ENCODE measurements at places on chromosomes 6 and 20. TPM values are rescaled to one million over a fixed set of nuclear protein-coding genes. Genes with fewer than 3 reads are reported as not detected.

Gene CABLES2
- 7.0 TPM for total RNA-seq

Gene KCNK17
- total RNA-seq: not detected

Gene ATXN1
- 191 TPM for total RNA-seq

Gene CRISP3
- total RNA-seq: not detected

Gene EPHA7
- total RNA-seq: not detected

Gene SYCP2L
- not detected for total RNA-seq

Gene SLC32A1
- not detected for total RNA-seq

Gene ABHD16B
- total RNA-seq: not detected

Gene ELOVL4
- not detected for total RNA-seq

Gene TRIM27
- 23.5 TPM for total RNA-seq

Gene MMP24
- total RNA-seq: not detected

Gene MTFR2
- 3.7 TPM for total RNA-seq

- DNase-seq: no peak
Measured at GRCh38 chr20:1368448-1369199, 24.2 kb downstream of the FKBP1A start.

DNA sequence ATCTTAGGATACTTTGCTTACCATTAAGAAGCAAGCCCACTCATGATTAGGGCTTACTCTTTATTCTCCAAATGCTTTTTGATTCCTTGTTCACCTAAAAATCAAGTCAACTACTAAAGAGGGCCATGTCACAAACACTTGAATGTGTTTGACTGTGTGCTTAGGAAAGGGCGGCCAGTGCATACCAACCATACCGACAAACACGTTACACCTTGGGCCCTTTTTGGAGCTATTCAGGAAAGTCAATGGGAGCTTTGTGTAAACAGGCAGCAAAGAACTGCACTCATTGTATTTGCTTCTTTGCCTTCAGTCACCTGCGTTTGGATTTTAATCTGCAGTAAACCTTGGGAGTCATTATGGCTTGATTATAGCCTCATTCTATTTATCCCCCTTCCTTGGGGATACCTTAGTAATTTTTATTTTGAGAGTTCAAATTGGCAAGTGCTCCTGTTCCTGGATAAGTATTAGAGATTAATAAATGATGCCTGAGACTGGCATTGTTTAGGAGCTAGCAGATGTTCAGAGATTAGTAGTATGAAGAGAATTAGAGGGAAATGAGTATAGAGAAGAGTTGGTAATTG is 102.6 kb upstream of the HDGFL1 start:
- DNase-seq: no peak

DNA sequence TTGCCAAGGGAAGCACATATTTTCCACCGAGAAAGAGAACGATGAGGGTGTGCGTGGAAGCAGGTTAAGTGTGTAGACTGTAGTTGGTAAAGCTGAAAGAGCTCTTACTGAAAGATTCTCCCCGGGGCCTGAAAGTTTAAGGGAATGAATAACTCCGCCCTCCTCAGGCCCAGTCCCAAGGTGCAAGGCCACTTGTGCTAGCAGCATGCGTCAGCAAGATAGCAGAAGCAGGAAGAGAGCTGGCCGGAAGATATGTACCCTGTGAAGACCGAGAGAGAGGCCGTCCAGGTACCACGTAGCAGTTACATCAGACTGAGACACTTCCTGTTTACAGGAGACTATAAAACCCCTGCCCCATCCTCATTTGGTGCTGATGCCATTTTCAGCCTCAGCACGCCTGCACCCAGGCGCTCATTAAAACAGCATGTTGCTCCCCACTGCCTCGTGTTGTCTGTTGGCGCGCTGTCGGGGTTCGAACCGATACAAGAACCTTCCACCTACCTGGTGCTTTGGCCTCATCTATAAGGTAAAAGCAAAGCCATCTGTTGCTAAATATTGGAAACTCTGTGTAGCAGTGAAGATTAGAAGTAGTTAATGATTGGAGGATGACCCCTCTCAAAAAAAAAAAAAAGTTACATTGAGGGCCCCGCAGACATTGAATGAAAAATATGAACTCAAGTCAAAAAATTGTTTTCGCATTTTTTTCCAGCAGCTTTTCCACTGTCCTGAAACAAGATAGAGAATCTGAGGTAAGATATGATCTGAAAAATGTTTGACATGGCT is 18.6 kb upstream of the FAM135A start:
- DNase-seq: peak; percentile 7

DNA sequence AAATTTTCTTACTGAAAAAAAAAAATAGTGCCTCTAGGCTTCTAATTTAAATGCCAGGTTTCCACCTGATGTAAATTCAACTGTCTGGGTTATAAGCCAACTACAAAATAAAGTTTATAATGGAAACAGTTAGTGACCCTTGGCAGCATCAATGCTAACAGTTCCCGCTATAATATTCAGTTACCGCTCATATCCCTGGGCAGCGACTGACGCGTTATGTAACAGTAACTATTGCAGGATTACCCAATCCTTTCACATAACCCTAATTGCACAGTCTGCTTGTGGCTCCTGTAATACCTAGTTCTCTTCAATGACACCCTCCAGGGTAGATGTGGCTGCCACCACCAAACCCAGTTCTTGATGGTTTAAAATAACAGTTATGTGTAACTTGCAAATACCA is 208.6 kb downstream of the MOXD1 start:
- DNase-seq: no peak

- DNase-seq: peak; percentile 83
Measured at GRCh38 chr20:481167-481566, 18.8 kb upstream of the TBC1D20 start.

- no peak for DNase-seq
Measured at GRCh38 chr20:20450521-20450920, 82.6 kb downstream of the INSM1 start.

DNA sequence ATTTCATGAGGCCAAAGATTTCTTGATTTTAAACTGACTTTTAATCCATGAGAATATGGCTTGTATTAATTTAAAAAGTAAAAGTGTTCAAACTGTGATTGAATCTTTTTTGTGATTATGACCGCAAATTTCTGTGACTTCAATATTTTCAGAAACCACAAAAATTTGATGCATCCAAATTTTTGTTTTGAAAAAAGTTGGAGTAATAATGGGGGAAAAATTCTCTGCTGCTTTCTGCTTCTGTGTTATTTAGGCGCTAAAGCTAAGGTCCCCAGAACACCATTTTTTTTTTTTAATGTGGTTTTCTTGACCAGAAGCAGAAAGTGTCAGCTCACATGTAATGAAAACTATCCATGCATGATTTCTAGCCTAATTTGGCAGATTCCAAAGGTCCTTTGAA is 65.3 kb downstream of the GRIK2 start:
- no peak for DNase-seq

DNA sequence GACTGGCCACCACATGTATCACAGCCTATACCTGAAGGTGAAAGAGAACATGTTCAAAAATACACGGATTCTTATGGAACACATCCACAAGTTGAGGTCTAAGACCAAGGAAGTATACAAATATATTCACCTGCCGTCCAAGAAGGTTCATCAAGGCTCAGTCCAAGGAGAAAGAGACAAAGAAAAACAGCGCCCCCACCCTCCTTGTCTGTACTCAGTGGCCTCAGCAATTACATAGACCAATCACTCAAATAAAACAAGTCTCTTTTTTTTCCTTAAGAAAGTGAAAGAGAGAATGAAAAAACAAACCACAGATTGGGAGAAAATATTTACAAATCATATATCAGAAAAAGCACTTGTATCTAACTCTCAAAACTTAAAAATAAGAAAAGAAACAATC is 19.5 kb downstream of the CPXM1 start:
- no peak for DNase-seq

DNA sequence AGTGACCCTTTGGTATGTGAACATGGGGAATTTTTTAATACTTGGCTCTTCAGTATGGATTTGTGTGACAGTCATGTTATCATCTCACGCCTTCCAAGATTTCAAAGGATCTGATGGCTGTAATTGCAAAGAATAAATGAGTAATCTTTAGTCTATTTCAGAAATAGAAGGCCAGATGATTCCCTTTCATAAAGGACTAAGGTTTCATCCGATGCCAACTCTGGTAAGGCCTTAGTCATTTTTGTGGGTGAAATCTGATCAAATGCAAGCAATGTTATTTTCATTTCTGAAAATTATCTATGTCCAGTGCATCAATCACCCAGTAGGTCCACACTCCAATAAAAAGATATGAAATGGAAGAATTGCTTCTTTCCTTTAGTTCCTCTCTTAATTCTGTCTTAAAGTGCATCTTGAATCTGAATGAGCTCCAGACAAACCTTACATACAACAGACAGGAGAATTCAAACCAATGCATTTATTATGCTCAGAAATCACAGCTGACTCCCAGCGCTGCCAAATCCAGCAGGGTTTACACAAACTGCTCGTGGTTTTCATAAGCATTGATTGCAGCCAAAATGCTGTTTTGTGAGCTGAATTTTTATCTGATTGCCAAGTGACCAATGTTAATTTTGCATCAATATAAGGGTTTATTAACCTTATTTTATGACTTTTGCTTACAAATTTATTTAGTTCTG is 565.2 kb upstream of the MARCKS start:
- no peak for DNase-seq

- DNase-seq: no peak
Measured at GRCh38 chr20:25257756-25258475, 10.0 kb downstream of the PYGB start.

DNA sequence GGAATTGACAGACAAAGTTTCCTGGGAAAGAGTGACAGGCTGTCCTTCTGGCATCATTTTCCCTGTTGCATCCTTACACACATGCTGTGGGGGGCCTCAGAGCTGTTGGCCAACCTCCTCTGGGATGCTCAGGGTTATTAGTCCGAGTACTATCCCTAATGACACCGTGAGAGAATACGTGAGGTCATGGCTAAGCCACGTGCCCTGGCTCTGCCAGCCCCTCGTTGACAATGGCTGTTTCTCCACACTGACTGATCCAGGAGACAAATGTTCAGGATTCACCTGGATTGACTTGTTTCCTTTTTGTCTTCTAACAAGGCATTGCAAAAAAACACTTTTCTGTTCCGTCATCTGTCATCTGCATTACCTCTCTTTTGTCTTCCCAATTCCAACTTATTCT is 604.6 kb downstream of the TFAP2A start:
- DNase-seq: no peak

DNA sequence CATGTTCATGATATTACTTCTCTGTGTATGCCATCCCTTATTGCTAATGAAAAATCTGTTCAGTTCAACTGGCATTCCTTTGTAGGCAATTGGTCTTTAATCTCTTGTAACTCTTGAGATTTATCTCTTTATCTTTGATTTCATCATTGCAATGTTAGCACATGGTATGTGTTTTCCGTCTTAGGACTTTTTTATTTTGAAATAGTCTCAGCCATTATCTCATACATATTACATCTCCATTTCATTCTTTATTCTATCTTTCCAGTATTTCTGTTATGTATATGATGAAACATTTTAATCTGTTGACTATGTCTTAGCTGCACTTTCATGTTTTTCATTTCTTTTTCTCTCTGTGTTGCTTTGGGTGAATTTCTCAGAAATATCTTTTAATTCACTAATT is 58.1 kb downstream of the VSTM2L start:
- DNase-seq: no peak

DNA sequence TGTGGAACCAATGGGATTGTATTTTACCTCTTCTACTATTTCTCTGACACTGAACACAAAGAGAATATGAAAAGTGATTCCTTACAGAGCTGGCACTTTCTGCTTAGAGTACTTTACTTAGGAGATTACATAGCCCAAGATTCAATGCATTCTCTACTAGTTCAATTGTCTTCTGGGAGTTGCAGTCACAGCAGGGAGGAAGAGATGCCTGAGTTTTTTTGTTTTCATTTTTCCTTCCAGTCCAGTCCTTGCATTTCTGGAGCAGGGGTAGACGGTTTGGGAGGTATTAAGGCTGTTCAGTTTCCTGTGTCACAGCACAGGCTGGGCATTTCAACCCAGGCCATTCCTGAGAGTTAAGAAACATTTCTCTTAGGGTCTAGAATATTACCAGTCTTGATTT is 42.0 kb upstream of the SLC2A12 start:
- no peak for DNase-seq

DNA sequence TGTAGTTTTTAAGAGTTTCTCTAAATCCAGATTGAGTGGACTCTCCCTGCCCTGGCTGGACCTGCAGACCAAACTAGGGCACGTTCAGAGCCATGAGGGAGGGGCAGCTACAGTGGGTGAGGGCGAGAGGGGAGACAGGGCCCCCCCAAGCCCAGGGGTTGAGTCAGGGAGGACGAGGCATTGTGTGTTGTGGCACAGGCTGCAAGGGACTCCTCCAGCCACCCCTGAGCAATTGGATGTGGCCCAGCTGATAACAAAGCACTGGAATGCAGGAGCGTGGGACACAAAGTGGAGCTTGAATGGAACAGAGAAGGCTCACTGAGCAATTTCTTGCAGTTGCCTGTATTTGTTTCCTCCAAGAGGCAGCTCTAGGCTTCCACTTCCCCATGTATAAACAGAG is 43.5 kb upstream of the MYL9 start:
- no peak for DNase-seq

DNA sequence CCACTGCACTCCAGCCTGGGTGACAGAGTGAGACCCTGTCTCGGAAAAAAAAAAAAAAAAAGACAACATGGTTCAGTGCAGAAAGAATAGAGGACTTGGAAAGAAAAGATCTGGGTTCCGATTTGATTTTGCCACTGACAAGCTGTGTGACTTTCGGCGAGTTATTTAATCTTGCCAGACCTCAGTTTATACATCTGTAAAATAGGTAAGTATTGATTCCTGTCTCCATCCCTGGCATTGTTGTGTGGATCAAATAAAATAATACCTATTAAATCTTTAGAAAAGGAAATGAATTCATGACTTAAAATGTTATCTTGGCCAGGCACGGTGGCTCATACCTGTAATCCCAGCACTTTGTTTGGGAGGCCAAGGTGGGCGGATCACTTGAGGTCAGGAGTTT is 7.0 kb downstream of the ITCH start:
- DNase-seq: no peak

- peak; percentile 5 for DNase-seq
Measured at GRCh38 chr6:53647462-53648094, 18.0 kb downstream of the KLHL31 start.

DNA sequence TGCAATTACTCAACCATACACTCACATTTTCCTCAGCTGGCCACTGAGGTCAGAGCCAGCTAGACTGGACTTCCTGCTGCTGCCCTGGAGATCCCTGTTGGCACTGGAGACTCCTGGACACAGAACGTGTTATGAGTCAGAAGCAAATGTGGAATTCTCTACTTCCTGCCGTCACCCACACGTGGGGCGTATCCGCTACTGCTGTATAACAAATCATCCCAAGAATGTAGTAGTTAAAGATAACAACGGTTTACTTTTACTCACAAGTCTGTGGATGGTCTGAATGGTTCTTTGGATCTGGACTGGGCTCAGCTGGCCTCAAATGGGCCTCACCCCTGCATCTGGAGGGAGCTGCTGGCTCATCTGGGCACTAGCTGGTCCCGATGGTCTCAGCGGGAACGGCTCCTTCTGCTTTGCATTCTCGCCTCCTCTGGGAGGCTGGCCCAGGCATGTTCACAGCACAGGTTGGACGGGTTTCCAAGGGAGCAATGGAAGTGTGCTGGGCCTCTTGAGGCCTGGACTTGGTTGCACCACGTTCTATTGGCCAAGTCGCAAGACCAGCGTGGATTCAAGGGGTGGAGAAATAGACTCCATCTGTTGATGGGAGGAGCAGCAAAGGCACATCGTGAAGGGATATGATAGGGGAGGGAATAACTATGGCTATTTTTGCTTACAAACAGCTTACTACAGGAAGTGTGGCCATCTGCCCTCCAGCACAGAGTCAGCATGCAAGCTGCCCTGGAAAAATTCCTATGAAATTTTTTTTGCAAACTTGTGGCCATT is 118.5 kb downstream of the SNX5 start:
- DNase-seq: no peak
